Activated T-cell treated with anti-CD3 and anti-CD28 coated beads, Interleukin-2, amount 50 U/mL, for 72 hours (primary cell): ENCODE measurements at places on chromosomes 4 and X.

GRCh38 chr4:40205259-40206198 lies 8.7 kb downstream of the RHOH start:
- DNase-seq, result peak; percentile 51

DNA sequence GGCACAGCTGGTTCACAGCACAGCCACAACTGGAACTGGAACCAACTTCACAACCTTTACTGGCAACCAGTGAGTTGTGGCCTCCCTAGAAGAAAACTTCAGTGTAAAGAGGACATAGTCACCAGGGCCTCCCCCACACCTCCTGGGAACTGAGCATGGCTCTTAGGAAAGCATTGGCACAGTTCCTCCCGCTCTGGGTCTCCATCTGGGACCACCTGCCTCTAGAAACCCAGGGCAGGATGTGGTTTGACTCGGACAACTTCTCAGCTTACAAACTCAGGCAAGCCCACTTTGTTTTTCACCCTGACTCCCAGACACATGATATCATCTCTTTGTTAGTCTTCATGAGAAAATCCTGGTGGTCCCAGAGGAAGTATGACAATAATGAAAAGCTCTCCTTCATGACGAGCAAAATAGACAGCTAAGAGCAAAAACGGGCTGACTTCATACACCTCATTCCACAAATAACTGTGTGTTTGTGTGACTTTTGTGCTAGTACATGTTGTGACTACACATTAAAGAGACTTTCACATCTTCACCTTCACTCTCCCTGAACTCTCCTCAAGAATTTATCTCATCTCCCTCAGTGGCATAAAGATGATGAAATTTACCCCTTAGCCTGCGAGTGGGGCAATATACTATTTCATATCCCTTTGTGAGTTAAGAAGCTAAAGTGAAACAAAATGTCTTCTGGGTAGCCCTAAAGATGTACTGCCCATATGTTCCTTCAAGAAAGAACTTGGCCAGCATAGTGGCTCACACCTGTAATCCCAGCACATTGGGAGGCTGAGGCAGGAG lies 75.4 kb downstream of the SH3KBP1 start:
- no peak for DNase-seq

- no peak for DNase-seq
These were observed 277.7 kb upstream of the TET2 start for GRCh38 chr4:104868958-104869357.

DNA sequence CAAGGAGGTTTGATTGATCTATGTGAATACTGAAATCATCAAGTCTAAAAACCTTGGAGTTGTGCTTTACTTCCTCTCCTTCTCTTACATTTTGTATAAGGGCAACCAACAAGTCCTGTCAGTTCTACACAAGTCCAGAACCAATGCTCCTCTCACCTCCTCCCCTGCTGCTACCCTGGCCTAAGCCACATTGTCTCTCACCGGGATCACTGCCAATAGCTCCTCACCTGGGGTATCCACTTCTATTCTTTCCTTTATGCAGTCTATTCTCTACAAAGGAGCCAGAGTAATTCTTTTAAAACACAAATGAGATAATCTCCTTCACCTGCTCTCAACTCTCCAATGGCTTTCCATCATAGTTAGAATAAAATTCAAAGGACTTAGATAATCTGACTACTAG lies 13.3 kb upstream of the ARHGEF6 start:
- no peak for DNase-seq

- DNase-seq, result no peak
These were observed 14.5 kb downstream of the LONRF3 start for GRCh38 chrX:118988911-118989310.

GRCh38 chrX:101136235-101136634 lies 38.2 kb downstream of the CENPI start:
- DNase-seq, result no peak

DNA sequence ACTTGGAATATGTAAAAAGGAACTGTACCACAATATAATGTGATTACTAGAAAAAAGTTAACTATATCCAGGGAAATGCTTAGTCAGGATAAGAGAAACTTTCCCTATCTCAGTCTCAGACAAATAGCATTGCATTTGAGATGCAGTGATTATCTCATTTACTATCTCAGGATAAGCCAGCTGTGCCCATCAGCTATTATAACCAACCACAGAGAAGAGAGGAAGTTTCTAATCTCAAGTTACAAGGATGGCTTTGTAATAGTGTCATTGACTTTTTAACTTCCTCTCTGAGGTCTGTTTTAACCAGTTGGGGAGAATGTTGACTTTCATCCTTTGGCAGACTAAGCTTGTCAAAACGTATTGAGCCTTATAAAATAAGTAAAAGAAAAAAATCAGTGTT lies 56.5 kb downstream of the SNX25 start:
- no peak for DNase-seq

DNA sequence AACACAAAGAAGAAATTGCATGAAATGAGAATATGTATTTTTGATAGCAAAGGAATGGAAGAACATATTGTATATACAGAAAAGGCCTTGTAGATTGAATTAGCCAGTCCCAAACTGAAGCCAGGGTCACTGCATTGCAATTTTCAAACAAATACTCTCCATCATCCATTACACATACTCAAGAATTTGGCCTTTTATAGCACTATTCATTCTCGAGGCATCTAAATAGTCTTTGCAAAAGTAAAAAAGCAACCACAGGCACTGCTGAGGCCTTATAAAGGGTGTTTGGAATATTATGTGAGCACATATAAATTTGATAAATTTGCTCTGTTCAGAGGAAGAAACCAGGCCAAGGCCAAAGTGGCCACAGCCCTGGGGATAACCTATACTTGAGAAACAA lies 123.0 kb downstream of the ZNF827 start:
- DNase-seq, result no peak

GRCh38 chr4:53907772-53908171 lies 156.6 kb downstream of the CHIC2 start:
- no peak for DNase-seq

DNA sequence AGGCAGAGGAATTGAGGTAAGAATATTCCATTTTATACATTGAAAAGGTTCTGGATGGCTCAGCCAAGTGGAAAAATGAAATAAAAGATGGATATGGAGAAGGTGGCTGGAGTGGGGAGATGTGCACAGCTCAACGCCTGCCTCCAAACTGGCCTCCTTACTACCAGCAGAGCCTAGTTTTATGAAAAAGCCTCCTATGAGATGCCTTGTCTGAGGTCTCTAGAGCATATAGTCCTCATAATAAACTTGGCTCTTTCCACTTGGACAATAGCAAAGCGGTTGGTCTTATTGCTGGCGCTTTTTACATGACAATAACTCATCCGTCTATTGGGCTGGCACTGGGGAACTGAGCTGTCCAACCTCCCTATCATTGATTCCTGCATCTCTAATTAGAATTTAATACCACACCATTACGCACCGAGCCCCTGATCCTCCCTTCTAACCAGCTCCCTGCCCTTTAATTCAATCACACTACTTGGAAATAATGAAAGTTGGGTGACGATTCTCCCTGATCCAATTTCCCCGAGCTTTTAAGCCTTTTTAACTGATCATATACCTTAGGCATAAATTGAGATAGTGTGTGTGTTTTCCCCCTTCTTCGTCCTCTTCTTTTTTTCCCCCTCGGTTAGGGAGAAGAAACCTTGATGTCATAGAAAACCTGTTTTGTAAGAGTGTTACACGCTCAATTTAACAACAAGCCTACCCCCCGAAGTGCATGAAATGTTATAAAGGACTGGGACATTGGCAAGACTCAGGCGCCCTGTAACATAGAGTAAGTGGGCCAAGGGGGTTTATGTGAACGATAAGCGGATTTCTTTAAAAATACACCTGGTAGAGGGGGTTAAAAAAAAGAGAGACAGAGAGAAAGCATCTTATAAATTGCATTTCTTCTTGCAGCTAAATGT lies at the start of gene PHOX2B:
Gene PHOX2B, minus strand, starts transcription at position 155 of the 905 bp plus-strand sequence. Its CDS starts 115 bp downstream, at position 40.
- DNase-seq, result no peak

DNA sequence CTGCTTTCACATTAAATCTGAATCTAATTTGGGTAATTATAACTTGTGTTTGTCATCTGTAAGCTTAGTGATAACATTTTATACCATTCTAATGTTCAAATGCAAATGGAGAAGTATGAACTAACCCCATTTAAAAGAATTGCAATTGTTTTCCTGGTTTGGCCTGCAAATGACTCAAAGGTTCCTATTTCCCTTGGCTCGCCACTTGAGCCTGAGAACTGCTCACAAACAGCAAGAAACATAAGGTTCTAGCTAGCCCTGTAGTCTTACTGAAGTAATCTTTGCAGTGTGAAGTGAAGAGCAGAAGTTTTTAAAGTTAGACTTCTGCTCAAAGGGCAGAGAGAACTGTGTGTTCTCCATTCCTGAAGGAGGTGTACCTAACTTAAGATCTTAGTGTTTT lies 27.2 kb downstream of the UPRT start:
- DNase-seq, result no peak

DNA sequence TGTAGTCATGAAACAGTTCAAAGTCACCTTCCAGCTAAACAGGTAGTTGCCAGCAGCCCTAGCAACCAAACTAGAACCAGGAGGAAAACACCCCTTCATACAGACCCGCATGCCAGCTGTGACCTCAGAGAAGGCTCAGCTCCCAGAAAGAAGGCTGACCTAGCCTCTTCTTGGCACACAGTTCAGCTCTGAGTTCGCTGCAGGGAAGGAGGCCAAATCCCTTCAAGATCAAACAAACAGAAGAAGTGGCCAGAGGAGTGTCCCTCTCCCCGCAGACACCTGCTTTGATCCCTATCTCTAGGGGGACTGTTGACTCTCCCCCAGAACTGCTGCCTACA lies 56.0 kb downstream of the HADH start:
- peak; percentile 57 for DNase-seq

- DNase-seq, result no peak
These were observed 208.1 kb downstream of the FBXW7 start for GRCh38 chr4:152327606-152328453.

GRCh38 chrX:101507986-101508385 lies 22.7 kb downstream of the ARMCX4 start:
- DNase-seq, result no peak

DNA sequence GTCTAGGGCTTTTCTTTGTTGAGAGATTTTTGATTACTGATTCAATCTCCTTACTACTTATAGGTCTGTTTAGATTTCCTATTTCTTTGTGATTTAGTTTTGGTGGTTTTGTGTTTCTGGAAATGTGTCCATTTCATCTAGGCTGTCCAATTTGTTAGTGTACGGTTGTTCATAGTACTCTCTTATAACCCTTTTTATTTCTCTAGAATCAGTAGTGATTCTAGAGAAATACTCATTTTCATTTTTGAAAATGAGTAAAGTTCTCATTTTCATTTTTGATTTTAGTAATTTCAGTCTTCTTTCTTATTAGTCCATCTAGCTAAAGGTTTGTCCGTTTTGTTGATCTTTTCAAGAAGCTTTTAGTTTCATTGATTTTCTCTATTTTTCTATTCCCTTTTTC lies 7.5 kb downstream of the IL13RA1 start:
- DNase-seq, result no peak
